ENCODE measurements at places on chromosomes 5 and 9.

DNA sequence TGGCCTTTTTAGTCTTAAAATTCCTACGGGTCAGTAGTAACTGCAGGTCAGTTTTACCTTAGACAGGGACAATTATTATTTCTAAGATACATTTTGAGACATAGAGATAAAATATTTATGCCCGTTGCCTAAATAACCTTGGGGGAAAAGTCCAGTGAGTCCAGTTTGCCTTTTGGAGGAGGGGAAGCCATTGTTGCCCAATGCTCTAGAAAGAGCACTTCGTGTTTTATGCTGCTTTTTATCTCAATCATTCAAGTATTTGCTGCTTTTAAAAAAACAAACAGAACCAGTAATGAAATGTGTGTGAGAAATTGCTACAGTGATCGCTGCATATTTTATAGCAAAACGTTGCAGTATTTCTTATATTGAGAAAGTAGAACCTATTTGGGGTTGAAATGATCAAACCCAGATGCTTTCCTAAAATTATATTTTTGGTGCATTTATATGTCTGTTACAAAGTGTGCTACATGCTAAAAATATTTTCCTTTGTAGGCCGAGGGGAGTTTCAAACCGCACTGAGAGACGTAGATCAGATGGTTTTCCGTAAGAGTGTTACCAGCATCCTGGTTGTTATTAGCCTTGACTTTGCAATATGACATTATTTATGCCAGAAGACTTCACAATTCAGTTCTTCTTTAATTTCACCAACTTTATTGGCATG, 266.8 kb downstream of the AOPEP start:
- H3K4me1 ChIP-seq = no peaks in the 10 kb centered on the region
- no peaks in the 10 kb centered on the region for H3K27me3 ChIP-seq
- no peak overlapping the region for H3K27ac ChIP-seq
- no peak overlapping the region for H3K4me3 ChIP-seq
- DNase-seq = no peak

- H3K4me3 ChIP-seq = no peak overlapping the region
- no peaks in the 10 kb centered on the region for H3K27me3 ChIP-seq
- no peak overlapping the region for H3K27ac ChIP-seq
Observed at GRCh38 chr5:2909035-2909434, 157.6 kb upstream of the IRX2 start.

GRCh38 chr5:169511708-169512107, 71.9 kb upstream of the SPDL1 start:
- H3K4me1 ChIP-seq = no peaks in the 10 kb centered on the region
- H3K27ac ChIP-seq = no peak overlapping the region
- H3K36me3 ChIP-seq = no peaks in the 10 kb centered on the region
- H3K4me3 ChIP-seq = no peak overlapping the region
- H3K27me3 ChIP-seq = no peaks in the 10 kb centered on the region

GRCh38 chr9:37987467-37987981, 81.5 kb downstream of the SHB start:
- no peaks in the 10 kb centered on the region for H3K36me3 ChIP-seq
- no peak overlapping the region for H3K27ac ChIP-seq
- no peak for DNase-seq
- H3K27me3 ChIP-seq = peaks cover 1% of the 10 kb centered on the region

DNA sequence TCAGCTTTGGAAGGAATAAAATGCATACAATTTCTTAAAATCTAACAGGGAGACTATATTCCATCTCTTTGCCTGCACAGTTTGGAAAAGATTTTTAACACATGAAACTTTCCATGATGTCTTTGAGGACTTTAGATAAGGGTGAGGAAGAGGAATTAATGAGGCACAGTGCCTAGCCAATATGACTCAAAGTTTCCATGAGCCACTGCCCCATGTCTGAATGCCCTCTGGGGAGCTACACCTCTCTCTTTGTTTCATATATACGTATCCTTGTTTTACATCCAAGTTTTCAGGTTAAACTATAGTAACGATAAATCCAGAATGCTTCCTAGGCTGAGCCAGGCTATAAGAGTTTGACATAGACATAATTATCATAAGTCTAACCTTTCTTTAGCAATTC, 349.3 kb upstream of the TLE4 start:
- H3K27me3 ChIP-seq = no peaks in the 10 kb centered on the region
- no peaks in the 10 kb centered on the region for H3K36me3 ChIP-seq

DNA sequence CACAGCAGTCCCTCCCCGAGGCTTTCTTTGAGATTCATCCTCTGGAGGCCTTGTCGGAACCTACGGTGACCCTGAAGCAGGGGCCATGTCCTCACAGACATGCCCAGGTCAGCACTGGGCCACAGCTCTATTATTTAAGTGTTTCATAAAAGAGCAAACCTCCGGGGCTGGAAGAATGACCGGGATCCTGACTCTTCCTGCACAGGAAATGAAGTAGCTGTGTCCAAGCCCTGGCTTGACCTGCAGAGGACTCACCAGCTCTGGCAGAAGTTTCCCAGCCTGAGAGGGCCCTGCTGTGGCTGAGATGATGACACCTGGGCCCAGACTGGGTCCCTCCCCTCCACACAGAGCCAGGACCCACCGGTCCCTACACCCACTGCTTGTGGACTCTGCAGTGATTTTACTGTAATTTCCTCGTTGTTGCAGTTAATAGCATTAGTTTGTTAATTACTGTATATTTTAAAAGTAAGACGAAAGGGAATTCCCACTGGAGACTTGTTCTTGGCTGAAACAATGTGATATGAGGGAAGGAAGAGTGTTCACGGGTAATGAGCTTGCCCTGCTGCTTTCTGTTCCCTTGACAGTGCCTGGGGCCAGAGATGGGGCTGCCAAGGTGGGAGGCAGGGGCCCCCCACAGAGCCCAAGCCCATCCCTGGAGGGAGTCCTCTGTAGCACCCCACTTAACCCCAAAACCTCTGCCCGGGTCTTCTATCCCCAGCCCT, 72.2 kb downstream of the PCDH1 start:
- peaks cover 6% of the 10 kb centered on the region for H3K4me1 ChIP-seq
- no peak overlapping the region for H3K27ac ChIP-seq
- H3K36me3 ChIP-seq = no peaks in the 10 kb centered on the region
- no peak for DNase-seq

- H3K36me3 ChIP-seq = peaks cover 17% of the 10 kb centered on the region
- H3K27me3 ChIP-seq = no peaks in the 10 kb centered on the region
- no peak overlapping the region for H3K27ac ChIP-seq
- no peak for DNase-seq
- H3K4me1 ChIP-seq = peaks cover 11% of the 10 kb centered on the region
- no peak overlapping the region for H3K4me3 ChIP-seq
Observed at GRCh38 chr9:20499013-20499412, 123.3 kb downstream of the MLLT3 start.

- no peaks in the 10 kb centered on the region for H3K27me3 ChIP-seq
- no peak overlapping the region for H3K4me3 ChIP-seq
- DNase-seq = no peak
- H3K27ac ChIP-seq = no peak overlapping the region
- peaks cover 15% of the 10 kb centered on the region for H3K4me1 ChIP-seq
- no peaks in the 10 kb centered on the region for H3K36me3 ChIP-seq
Observed at GRCh38 chr9:121285835-121286687, 18.1 kb downstream of the GSN start.

- DNase-seq = no peak
- H3K27me3 ChIP-seq = peaks cover 7% of the 10 kb centered on the region
- no peak overlapping the region for H3K27ac ChIP-seq
- no peaks in the 10 kb centered on the region for H3K4me1 ChIP-seq
- H3K4me3 ChIP-seq = no peak overlapping the region
- H3K36me3 ChIP-seq = no peaks in the 10 kb centered on the region
Observed at GRCh38 chr5:177575488-177575887, 16.5 kb upstream of the TMED9 start.

- no peak for DNase-seq
- peaks cover 33% of the 10 kb centered on the region for H3K4me1 ChIP-seq
- no peak overlapping the region for H3K4me3 ChIP-seq
- H3K27me3 ChIP-seq = peaks cover 18% of the 10 kb centered on the region
- peaks cover 3% of the 10 kb centered on the region for H3K36me3 ChIP-seq
- H3K27ac ChIP-seq = no peak overlapping the region
Observed at GRCh38 chr9:114677418-114677817, 4.6 kb downstream of the TEX48 start.

GRCh38 chr5:32712481-32713360, 1.6 kb downstream of the NPR3 start:
- H3K4me1 ChIP-seq = peaks cover 26% of the 10 kb centered on the region
- H3K27ac ChIP-seq = no peak overlapping the region
- DNase-seq = no peak
- peaks cover 6% of the 10 kb centered on the region for H3K36me3 ChIP-seq
- peaks cover 79% of the 10 kb centered on the region for H3K27me3 ChIP-seq

DNA sequence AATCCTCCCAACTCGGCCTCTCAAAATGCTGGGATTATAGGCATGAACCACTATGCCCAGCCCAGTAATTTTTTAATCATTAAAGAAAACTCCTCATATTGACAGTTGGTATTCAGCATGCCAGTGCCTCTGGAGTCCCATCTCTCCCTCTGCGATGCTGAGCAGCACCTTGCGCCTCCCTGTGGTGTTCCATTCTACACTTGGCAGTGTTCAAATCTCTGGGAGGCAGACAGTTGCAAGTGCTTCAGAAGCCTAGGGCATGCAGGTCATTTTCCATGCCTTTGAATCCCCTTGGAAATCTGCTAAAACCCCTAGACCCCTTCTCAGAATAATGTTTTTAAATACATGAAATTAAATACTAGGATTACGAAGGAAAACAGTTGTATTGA, 41.3 kb downstream of the GARNL3 start:
- peaks cover 2% of the 10 kb centered on the region for H3K4me1 ChIP-seq
- no peak overlapping the region for H3K27ac ChIP-seq
- peaks cover 3% of the 10 kb centered on the region for H3K27me3 ChIP-seq

GRCh38 chr5:78604689-78605285, 43.8 kb downstream of the LHFPL2 start:
- no peaks in the 10 kb centered on the region for H3K4me1 ChIP-seq
- H3K36me3 ChIP-seq = no peaks in the 10 kb centered on the region
- no peak for DNase-seq

DNA sequence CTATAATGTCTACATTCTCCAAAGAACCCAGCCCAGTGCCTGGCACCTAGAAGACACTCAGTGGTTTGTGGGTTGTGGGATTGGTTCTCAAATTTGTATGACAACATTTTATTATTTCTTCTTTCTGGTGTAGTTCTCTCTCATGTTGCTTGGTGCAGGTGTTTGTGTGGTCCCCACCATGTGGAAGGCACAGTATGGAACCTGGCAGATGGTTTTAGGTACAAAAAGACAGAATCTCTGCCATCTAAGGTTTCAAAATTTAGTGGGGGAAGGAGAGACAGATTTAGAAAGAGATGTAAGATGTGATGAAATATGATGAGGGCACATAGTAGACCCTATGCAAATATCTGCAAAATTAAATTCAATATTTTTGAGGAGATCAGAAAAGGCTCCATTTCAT, 323.8 kb downstream of the CDK5RAP2 start:
- DNase-seq = no peak
- H3K4me3 ChIP-seq = no peak overlapping the region
- no peaks in the 10 kb centered on the region for H3K36me3 ChIP-seq

- no peak for DNase-seq
- H3K4me3 ChIP-seq = no peak overlapping the region
- H3K27me3 ChIP-seq = peaks cover 19% of the 10 kb centered on the region
- no peak overlapping the region for H3K27ac ChIP-seq
Observed at GRCh38 chr9:133428617-133429101, 6.5 kb downstream of the ADAMTS13 start.

- H3K4me3 ChIP-seq = no peak overlapping the region
- peaks cover 7% of the 10 kb centered on the region for H3K36me3 ChIP-seq
Observed at GRCh38 chr5:154406231-154406630, 39.6 kb upstream of the SAP30L start.

DNA sequence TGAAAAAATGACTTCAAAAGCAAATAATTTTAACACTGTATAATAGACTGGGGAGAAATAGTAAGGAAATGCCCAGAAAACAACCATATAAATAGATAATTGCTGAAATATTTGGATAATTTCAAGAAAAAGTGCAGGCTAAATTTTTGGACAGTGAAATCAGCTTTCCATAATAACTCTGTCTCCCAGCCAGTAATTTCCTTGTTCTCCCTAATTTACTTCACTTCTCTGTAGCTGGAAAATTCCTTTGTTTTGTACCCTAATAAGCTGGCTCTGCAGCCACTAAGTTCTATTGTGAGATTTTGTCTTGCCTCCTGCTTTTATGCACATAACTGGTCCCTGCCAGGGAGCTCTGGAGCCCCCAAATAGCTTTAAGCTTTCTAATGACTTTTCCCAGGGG, 27.7 kb downstream of the PRDM6 start:
- H3K4me3 ChIP-seq = no peak overlapping the region
- H3K4me1 ChIP-seq = no peaks in the 10 kb centered on the region
- H3K36me3 ChIP-seq = no peaks in the 10 kb centered on the region
- no peak overlapping the region for H3K27ac ChIP-seq
- peaks cover 50% of the 10 kb centered on the region for H3K27me3 ChIP-seq

DNA sequence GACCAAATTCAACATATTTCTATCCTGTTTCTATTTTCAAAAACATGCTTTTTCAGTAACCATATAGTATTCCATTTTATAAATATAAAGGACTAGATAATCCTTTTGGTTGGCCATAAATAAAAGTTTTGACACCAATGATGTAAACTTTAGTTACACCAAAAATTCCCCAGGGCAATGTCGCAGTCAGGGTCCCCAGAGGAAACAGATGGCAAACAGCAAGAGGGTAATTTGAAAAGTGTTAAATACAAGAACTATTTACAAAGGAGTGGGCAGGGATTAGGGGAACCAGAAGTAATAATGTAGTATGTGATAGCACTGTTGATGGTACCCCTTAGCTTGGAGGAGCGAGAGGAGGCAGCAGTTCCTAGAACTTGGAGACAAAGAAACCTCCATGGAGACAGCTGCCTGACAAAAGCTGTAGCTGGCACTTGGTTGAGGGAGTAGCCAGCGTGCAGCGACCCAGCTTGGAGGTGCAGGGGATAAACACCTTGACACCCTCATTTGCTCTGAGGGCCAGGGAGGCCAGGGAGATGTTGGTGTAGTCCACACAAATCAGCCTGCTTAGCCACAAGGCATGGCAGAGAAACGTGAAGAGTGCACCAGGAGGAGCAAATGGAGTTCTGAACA, 18.3 kb upstream of the MSANTD3 start:
- DNase-seq = no peak
- no peak overlapping the region for H3K4me3 ChIP-seq
- peaks cover 16% of the 10 kb centered on the region for H3K27me3 ChIP-seq

- H3K4me1 ChIP-seq = no peaks in the 10 kb centered on the region
- H3K27ac ChIP-seq = no peak overlapping the region
- H3K36me3 ChIP-seq = no peaks in the 10 kb centered on the region
- H3K27me3 ChIP-seq = peaks cover 56% of the 10 kb centered on the region
- no peak overlapping the region for H3K4me3 ChIP-seq
Observed at GRCh38 chr5:170132269-170132975, 26.7 kb downstream of the FOXI1 start.

- H3K27ac ChIP-seq = no peak overlapping the region
- no peak for DNase-seq
- H3K4me1 ChIP-seq = no peaks in the 10 kb centered on the region
- no peaks in the 10 kb centered on the region for H3K27me3 ChIP-seq
Observed at GRCh38 chr5:24103451-24104023, 541.2 kb downstream of the CDH10 start.

- no peaks in the 10 kb centered on the region for H3K27me3 ChIP-seq
- no peak for DNase-seq
- peaks cover 37% of the 10 kb centered on the region for H3K36me3 ChIP-seq
- H3K4me3 ChIP-seq = no peak overlapping the region
- H3K4me1 ChIP-seq = peaks cover 14% of the 10 kb centered on the region
- no peak overlapping the region for H3K27ac ChIP-seq
Observed at GRCh38 chr9:132896906-132897305, 18.2 kb downstream of the SPACA9 start.

- no peak for DNase-seq
- H3K36me3 ChIP-seq = no peaks in the 10 kb centered on the region
- no peak overlapping the region for H3K4me3 ChIP-seq
- H3K4me1 ChIP-seq = no peaks in the 10 kb centered on the region
- peaks cover 24% of the 10 kb centered on the region for H3K27me3 ChIP-seq
Observed at GRCh38 chr5:77832938-77833337, 56.8 kb upstream of the TBCA start.
